ENCODE measurements at places on chromosomes 2 and 18.

DNA sequence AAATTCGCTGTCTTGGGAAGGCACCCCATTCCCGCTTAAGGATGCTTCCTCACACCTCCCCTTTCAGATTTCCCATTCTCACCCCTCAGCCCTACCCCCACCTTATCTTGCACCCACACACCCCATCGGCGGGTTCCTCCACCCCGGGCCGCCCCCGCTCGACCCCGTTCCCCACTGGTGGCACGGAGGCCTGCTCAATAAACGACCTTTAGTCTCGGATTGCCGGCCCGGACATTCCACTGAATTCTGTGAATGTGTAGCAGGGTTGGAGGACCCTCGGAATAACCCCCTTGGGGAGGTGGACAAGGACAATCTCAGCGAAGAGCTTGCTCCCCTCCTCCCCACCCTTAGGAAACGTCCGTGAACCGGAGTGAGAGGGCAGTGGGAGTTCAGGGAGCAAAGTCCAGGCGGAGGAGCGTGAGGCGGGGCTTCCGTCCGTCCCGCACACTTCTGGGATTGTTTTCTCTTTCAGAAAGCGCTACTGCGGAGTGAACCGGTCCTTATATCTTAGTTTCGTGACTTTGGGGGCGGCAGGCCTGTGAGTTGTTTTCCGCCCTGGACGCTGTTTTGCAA lies 2.8 kb upstream of the LBX2 start:
- DNase-seq: no peak

- no peak for DNase-seq
These were observed 55.1 kb downstream of the DGKD start for GRCh38 chr2:233409286-233409991.

GRCh38 chr2:173999724-174000123 lies 34.6 kb upstream of the SP3 start:
- DNase-seq: no peak

DNA sequence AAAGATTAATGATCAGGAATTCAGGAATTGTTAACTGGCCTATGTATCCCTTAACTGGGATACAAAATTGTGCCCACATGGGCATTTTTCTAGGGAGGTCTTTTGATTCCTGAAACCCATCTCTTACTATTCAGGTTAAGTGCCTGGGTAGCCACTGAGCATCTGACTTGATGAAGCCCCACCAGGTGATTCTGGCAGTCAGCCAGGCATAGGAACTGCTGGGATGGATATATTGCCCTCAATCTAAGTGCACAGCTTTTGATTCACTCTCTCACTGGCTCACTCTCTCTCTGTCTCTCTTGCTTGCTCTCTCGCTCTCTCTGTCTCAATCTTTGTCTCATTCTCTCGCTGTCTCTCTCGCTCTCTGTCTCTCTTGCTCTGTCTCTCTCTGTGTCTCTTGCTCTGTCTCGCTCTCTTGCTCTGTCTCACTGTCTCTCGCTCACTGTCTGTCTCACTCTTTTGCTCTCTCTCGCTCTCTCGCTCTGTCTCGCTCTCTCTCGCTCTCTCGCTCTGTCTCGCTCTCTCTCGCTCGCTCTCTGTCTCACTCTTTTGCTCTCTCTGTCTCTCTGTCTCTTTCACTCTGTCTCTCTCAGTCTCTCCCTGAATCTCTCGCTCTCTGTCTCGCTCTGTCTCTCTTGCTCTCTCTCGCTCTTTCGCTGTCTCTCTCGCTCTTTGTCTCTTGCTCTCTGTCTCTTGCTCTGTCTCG lies 22.3 kb downstream of the INPP1 start:
- DNase-seq: no peak

GRCh38 chr18:12656605-12656937 lies 1.3 kb downstream of the SPIRE1 start:
- DNase-seq: no peak

- DNase-seq: no peak
These were observed 79.6 kb upstream of the REV1 start for GRCh38 chr2:99569386-99569785.

DNA sequence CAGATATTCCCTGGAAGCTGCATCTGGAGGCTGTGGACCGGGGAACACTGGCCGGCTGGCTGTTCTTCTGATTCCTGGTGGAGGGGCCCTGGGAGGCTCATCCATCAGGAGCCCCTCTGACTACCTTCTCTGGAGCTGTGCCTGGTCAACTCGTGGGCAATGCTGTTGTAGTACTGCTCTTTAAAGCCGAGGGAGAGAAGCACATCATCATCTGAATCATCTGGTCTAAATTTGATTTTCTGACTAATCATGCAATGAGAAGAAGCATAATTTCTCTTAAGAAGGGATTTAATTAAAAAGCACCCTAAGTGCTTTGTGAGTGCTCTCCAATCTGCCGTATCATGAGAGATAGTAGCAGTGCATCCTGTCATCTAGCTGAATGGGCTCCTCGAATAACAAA lies 229.5 kb downstream of the FHOD3 start:
- DNase-seq: no peak

GRCh38 chr2:206970589-206971360 lies 31.5 kb downstream of the CPO start:
- no peak for DNase-seq

DNA sequence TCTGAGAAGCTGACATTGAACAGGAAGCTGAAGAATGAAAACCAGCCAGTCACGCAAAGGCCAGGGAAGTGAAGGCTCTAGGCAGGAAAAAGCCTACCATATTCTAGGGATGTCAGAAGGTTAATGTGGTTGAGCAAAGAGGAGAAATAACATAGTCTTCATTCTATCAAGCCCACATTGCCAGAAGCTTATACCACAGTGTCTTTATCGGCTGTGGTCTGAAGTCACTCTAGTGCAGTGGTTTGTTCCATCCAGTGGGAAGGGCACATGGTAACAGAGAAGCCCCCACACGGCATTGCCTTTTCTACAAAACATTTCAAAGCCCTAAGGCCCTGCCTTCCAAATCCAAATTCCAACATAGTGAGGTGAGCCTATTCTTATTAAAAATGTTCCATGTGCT lies 311.3 kb downstream of the TNS1 start:
- DNase-seq: no peak

DNA sequence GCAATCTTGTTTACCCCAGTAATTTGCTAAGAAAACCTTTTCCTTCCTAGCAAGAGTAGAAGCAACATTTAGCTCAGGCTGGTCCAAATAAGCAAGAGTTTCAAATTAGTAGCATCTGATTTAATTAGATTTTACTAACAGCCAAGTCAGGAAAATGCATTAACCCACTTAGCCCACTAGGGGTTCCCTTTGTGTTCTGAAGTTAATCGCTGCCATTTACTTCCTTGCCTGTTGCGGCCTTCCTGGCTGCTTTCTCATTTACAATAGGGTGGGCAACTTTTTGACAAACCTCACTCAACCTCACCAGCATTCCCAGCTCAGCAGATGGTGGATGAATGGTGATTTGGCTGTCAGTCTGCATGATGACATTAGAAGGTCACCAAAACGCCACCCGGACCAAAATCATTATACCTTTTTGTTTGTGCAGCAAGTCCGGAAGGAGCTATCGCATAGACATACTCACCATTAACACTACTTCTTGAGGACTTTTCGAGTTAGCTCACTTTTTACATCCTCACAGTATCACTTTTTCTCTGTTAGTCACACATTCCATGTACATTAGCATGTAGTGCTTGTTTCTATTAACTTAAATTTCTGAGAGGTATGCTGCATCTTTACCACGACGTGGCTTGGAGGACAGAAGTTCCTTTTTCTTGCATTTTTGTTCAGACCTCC lies 101.5 kb upstream of the SETBP1 start:
- no peak for DNase-seq

DNA sequence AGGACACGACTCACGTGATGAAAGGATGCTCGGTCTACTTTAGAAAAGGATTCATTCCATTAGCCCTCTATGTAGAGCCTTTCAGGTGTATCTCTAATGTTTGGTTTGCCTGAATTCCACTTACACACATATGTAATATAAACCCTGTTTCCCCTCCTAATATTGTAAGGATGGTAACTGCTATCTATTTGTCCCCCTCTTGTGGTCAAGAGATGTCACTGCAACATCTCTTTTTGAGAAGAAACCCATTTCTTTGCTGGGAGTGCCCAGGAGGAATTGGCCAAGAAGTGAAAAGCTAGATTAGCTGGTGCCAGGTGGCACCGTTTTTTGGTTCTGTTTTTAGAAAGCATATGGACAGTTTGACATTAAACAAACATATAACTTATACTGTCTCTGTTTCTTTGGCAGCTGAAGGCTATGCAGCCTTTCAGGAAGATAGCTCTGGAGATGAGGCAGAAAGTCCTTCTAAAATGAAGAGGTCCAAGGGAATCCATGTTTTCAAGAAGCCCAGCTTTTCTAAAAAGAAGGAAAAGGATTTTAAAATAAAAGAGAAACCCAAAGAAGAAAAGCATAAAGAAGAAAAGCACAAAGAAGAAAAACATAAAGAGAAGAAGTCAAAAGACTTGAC lies 41.2 kb downstream of the RALBP1 start:
- no peak for DNase-seq

- DNase-seq: no peak
These were observed 418.0 kb downstream of the LRATD1 start for GRCh38 chr2:15050483-15050882.

DNA sequence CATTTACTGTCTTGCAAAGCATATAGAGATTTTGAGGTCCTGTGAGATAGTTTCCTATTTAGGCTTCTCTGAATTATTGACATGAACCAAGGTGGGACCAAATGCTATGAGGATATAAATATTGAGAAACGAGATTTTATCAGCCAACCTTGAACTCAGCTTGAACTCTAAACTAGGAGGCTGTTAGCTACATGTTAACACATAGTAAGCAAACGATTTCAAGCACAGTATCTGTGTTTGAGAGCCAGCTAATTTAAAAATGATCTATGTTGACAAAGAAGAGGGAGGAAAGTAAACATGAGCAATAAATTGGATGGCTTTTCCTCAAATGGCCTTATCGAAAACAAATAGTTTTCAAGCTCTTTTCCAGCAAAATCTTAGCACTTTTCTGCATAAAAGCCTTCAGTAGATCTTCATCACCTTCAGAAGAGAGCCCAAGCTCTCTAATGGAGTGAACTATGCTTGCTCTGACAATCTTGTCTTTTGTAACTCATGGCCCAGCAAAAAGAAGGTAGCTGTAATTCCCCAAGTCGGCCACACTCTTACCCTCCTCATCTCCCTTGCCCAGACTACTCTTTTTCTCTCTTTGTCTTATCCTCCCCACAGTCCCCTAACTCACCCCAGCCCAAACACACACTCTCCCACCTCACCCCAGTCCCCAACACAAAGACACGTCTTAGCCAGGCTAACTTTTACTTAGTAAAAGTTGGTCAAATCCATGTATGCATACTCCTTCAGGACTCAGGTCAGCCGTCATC lies 14.7 kb downstream of the CD28 start:
- DNase-seq: no peak

DNA sequence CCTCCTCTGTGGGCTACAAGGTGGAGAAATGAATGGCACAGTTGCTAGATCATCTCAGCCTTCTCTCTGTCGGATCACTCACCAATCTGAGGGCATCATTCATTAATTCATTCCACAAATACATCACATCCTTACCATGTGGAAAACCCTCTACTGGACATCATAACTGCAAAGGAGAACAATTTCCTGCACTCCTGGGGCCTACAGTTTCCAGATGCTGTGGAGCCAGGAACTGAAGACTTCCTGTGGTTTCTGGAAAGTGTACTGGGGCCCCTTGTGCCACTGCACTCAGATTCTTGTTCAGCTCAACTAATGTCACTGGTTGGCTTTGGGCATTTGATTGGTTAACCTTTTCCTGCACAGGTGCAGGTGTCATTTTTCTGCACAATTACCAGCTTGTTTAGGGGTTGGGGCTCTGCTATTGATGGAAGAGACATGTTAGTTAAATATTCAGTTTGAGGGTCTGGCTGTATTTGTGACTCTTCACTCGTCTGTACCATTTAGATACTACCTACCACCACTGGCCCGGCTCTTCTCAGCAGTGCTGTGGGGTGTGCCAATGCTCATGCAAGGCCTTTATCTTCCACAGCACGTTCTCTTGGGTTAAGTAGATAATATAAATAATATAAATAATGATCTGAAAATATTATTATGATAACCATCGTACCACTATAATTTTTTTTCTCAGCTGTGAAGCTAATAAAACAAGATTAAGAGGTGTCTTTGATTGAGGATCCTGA lies 427.3 kb downstream of the TSN start:
- no peak for DNase-seq

DNA sequence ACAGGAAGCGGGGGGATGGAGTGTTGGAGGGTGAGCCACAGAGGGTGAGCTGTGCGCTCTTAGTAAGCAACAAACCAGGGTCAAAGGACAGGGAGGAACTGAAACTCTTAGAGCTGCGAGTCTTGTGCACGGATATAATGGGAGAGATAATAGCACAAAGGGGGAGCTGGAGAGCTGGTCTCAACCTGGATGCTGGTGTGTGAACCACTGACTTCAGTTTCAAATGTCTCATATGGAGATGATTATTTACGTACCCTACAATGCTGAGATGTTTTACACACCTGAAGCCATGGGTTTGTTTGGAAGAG lies 35.9 kb downstream of the PTGR3 start:
- DNase-seq: no peak

DNA sequence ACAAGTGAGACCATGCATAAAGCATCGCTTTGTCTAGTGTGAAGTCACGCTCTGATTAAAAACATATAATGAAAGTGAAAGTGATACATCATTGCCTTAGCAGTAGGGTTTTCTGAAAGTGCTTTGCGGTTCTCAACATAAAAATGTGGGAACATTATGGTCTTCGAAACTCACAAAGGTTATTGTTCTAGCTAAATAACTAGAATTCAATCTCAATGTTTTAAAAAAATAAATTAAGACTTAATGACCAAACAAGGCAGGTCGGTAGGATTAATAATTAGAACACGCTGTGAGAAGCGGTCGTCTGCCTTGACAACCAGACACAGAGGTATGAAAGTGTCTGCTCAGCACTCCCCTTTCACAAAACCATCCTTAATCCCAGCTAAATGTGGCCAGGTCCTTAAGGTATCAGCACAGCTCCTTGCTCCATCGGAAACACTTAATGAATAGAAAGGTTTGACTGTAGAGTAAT lies 42.2 kb downstream of the KLHL14 start:
- no peak for DNase-seq

GRCh38 chr2:83851066-83851465 lies 608.0 kb downstream of the SUCLG1 start:
- no peak for DNase-seq

DNA sequence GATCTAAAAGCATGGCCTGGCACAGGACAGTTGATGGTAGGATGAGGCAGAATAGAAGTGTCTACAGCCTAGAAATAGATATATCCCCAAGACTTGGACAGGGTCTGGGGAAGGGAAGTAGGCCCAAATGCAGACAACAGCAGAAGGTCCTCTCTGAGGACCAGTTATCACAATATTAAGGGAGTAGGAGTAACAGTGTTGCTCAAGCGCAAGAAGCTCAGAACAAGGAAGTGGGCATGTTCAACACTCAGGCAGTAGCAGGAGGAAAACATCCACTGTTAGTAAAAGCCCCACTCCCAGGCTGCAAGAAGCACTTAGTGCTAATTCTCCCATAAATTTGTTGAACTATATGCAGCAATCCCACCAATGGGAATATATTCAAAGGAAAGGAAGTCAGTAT lies 314.7 kb downstream of the METTL4 start:
- no peak for DNase-seq

GRCh38 chr2:19746611-19747309 lies 155.0 kb downstream of the TTC32 start:
- DNase-seq: no peak

DNA sequence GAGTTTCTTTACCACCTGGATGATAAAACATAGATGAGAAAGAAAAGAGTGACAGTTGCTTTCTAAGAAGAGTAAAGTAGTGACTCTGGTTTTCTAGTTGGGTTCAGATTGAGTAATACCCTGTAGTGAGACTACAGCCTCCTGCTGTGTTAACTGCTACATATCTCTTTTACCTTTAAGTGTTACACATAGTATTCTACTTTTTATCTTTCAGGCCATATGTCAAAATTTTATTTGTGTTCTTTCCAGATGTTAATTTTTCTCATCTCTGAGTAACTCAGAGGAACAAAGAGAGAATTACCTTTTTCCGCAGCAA lies 348.2 kb downstream of the CTNNA2 start:
- DNase-seq: no peak
